Naive B cell (primary cell): ENCODE measurements at places on chromosomes 5 and 9. TPM values are rescaled to one million over a fixed set of nuclear protein-coding genes. Genes with fewer than 3 reads are reported as not detected.

Gene IFNE
- not detected for polyA plus RNA-seq

Gene NEUROG1
- polyA plus RNA-seq: not detected

Gene PCDHGB7
- not detected for polyA plus RNA-seq

GRCh38 chr9:35487081-35487480 is 2.8 kb upstream of the RUSC2 start:
- no peak overlapping the region for H3K27ac ChIP-seq
- H3K4me1 ChIP-seq: peaks cover 17% of the 10 kb centered on the region
- H3K36me3 ChIP-seq: no peaks in the 10 kb centered on the region
- no peak for DNase-seq
- H3K27me3 ChIP-seq: peaks cover 12% of the 10 kb centered on the region

GRCh38 chr5:53815471-53815870 is 255.0 kb downstream of the NDUFS4 start:
- no peaks in the 10 kb centered on the region for H3K36me3 ChIP-seq
- DNase-seq: no peak
- H3K4me1 ChIP-seq: no peaks in the 10 kb centered on the region
- H3K27me3 ChIP-seq: peaks cover 15% of the 10 kb centered on the region
- H3K4me3 ChIP-seq: no peak overlapping the region

- H3K4me1 ChIP-seq: peaks cover 18% of the 10 kb centered on the region
- H3K27me3 ChIP-seq: no peaks in the 10 kb centered on the region
- H3K36me3 ChIP-seq: peaks cover 54% of the 10 kb centered on the region
Observed at GRCh38 chr9:120562861-120563443, 17.0 kb downstream of the CDK5RAP2 start.

GRCh38 chr9:70613024-70613768 is 198.7 kb upstream of the KLF9 start:
- H3K4me1 ChIP-seq: no peaks in the 10 kb centered on the region
- no peak overlapping the region for H3K27ac ChIP-seq
- peaks cover 16% of the 10 kb centered on the region for H3K27me3 ChIP-seq
- no peak overlapping the region for H3K4me3 ChIP-seq

DNA sequence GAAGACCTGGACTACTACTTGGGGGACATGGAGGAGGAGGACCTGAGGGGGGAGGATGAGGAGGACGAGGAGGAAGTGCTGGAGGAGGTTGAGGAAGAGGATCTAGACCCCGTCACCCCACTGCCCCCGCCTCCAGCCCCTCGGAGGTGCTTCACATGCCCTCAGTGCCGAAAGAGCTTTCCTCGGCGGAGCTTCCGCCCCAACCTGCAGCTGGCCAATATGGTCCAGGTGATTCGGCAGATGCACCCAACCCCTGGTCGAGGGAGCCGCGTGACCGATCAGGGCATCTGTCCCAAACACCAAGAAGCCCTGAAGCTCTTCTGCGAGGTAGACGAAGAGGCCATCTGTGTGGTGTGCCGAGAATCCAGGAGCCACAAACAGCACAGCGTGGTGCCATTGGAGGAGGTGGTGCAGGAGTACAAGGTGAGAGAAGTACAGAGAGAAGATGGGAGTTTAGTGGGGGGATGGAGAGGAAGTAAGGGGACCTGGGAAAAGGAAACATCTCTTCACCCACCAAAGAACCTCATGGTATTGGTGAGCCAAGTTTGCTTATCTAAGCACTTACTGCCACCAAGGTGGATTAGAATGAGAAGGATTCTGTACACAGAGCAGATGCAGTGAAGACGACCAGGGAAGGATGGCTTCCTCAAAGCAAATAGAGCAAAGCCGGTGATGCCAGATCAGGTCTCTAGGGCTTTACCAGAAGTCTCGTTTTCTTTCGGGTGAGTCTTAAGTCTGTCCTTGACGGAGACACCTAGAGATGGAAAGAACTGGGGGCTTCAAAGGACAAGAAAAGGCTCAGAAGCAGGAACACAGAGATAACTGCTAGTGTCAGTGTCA is 1.5 kb downstream of the TRIM41 start:
- peaks cover 50% of the 10 kb centered on the region for H3K4me1 ChIP-seq
- H3K36me3 ChIP-seq: no peaks in the 10 kb centered on the region
- peak; percentile 52 for DNase-seq
- H3K27ac ChIP-seq: peak overlapping the region; percentile 97

DNA sequence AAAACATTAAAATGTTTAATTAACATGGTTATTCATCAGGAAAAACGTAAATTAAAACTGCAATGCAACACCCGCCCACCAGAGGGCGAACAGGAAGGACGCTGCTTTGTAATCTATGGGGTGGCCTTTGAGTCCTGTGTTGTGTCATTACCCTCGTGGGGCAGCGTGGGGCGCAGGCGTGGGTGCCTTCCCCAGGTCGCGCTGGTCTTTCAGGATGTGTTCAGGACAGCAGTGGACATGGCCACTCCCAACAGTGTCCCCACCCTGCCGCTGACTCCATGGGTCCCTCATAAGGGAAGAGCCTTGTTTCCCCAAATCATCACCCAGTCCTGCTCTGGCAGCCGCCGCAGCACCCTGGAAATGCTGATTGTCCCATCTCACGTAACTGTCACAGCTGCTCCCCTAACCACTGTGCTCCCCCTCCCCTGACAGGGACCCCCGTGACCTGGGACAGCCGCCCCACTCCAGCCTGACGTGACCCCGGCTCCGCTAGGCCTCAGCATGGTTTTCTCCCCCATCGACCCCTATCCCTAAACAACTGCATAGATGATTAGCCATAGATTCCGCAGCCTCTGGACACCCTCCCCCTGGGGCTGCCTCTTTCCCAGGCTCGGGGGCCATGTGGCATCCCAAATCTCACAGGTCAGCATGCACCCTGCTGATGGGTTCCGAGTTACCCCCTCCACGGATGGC is 36.4 kb downstream of the GLT6D1 start:
- H3K36me3 ChIP-seq: no peaks in the 10 kb centered on the region
- H3K27ac ChIP-seq: no peak overlapping the region
- H3K4me3 ChIP-seq: no peak overlapping the region
- peak; percentile 23 for DNase-seq

GRCh38 chr5:92909602-92909962 is 671.4 kb downstream of the NR2F1-AS1 start:
- DNase-seq: no peak
- H3K27me3 ChIP-seq: no peaks in the 10 kb centered on the region
- H3K4me1 ChIP-seq: no peaks in the 10 kb centered on the region

GRCh38 chr9:137318602-137319001 is 16.5 kb upstream of the NRARP start:
- peaks cover 7% of the 10 kb centered on the region for H3K4me1 ChIP-seq
- no peaks in the 10 kb centered on the region for H3K36me3 ChIP-seq
- H3K27ac ChIP-seq: no peak overlapping the region
- no peak overlapping the region for H3K4me3 ChIP-seq

- H3K27ac ChIP-seq: no peak overlapping the region
- H3K4me3 ChIP-seq: no peak overlapping the region
- no peaks in the 10 kb centered on the region for H3K4me1 ChIP-seq
- H3K27me3 ChIP-seq: no peaks in the 10 kb centered on the region
- DNase-seq: no peak
Observed at GRCh38 chr5:93219641-93220145, 361.3 kb downstream of the NR2F1-AS1 start.
